IMR-90 (cell line): ENCODE measurements at places on chromosomes 1 and 21. TPM values are rescaled to one million over a fixed set of nuclear protein-coding genes. Genes with fewer than 3 reads are reported as not detected.

The POU3F1 gene
- total RNA-seq, result not detected in 2 replicates

The FAM3B gene
- not detected in 2 replicates for total RNA-seq

The SLC30A10 gene
- not detected in 2 replicates for total RNA-seq

The C1orf74 gene
- total RNA-seq, result 4.2 and 4.3 TPM in 2 replicates

DNA sequence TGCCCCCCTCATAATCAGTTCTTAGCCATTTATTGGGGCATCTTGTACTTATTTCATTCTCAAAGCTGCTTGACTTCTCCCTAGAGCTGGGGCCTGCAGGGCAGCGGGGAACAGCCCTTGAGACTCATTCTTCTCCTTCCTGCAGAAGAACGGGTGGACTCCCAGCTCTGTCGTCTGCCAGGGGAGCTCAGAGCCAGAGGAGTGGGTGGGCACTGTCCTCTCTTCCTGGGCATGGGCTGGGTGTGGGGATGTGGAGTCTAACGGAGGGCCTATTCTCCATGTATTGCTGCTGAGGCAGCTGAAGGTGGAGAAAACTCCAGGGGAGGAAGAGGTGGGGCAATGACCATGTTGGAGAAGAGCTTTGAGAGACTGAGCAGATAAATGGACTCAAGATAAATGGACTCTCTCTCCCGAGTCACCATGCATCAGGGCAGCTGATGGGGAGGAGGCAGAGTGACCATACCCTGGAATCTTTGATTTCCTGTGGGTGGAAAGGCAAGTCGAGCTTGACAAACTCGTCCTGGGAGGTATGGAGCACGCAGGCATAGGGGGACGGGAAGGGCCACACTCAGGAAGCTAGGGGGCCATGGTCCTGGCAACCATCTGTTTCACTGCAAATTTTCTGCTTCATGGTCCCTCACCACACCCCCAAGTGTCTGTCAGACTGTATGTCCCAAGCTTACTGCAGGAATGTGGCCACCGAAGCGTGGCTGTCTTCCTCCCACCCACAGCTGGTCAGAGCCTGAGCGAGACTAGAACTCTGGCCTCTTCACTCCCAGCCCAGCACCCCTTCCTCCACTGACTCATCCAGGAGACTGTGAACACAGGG, 56.9 kb upstream of the ATP2B4 start:
- peak; percentile 83 for DNase-seq

DNA sequence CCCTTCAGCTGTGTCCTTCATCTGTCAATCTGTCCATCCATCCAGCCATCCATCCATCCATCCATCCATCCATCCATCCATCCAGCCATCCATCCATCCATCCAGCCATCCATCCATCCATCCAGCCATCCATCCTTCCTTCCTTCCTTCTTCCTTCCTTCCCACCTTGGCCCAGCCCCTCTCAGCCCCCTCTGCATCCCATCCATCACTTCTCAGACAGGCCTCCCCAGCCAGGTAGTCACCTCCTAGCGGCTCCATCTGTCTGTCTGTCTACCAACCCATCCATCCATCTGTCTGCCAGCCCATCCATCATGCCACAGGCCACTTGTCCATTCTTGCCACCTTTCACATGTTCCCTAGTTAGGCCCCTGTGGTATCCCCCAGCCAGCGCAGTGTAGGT, 10.2 kb upstream of the EPHA2 start:
- no peak for DNase-seq

DNA sequence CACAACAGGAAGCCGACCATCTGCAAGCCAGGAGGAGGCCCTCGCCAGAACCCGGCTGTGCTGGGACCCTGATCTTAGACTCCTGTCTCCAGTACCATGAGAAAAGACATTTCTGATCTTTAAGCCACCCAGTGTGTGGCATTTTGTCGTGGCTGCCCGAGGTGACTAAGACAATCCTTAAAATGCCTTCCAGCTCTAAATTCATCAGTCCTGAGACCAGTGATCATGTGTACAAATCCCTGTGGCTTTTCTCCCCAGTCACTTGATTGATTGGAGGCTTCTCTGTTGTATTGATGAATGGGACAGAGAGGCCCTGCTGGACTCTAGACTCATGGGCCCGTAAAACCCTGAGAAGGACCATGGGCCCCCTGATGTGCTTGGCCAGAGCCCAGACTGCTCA, 36.1 kb downstream of the B3GALT5 start:
- no peak for DNase-seq

- peak; percentile 14 for DNase-seq
Observed at GRCh38 chr1:43766818-43767525, 59.6 kb downstream of the ST3GAL3 start.

GRCh38 chr1:177934927-177935326, 34.9 kb downstream of the SEC16B start:
- DNase-seq, result no peak

DNA sequence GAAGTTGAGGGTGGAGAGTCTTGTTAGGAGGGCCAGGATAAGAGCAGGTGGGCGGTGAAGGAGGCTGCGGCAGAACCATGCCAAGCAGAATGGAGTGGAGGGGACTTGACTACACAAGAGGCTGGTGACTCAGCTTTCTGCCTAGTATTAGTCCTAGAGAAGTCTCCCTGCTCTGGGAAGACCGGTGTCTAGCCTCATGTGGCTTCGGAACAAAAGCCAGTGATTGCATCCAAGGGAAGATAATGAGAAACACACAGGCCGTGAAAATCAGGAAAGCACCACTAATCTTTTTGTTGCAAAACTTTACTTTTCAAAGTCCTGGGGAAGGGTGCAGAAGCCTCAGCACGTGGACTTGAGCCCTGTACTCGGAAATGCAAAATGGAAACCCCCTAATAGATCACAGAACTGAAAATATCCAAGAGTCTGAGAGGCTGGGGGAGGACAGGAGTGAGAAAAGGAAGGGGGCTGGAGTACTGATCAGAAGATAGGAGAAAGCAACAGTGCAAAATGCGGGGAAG, 31.4 kb downstream of the DDR2 start:
- peak; percentile 70 for DNase-seq

GRCh38 chr1:190067592-190067991, 410.1 kb downstream of the BRINP3 start:
- DNase-seq, result peak; percentile 89

DNA sequence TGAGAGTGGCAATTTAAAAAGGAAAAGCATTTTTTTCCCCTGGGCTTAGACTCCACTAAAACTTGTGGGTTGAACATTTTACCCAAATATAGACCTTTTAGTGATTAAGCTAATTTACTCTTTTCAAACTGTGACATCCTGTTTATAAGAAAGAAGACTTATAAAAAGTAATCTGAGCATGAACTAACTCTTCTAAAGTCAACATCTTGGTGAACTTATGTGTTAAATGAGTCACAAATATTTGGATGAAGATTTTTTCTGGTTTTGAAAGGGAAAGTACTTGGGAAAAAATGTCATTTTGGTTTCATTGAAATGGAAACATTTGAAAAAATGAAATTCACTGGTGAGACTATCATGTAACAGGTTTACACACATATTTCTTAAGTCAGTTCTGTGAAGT, 109.8 kb downstream of the KCNK2 start:
- peak; percentile 84 for DNase-seq

GRCh38 chr1:3799976-3800685, 3.8 kb upstream of the LRRC47 start:
- DNase-seq, result no peak
